ENCODE measurements at places on chromosomes 6 and 20. TPM values are rescaled to one million over a fixed set of nuclear protein-coding genes. Genes with fewer than 3 reads are reported as not detected.

DNA sequence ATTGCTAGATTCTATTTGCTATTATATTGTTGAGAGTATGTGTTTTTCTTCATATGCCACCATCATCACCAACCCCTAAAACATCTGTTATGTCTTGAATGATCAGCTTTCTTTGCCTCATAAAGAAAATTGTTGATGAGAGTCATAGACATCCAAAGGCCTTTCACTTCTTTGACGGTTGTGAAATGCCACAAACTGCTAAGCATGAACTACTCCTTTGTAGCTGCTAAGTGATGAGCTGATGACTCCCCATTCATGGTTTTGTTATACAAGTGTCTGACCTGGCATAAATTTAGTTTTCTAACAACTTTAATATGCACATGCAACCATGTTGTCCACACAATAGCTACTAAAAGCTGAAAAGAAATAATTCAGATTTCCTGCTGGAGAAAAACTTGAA, 684 bp upstream of the MED23 start:
- ATAC-seq, result no peak

- no peak for ATAC-seq
These were observed 265.2 kb downstream of the CENPW start for GRCh38 chr6:126605089-126605488.

DNA sequence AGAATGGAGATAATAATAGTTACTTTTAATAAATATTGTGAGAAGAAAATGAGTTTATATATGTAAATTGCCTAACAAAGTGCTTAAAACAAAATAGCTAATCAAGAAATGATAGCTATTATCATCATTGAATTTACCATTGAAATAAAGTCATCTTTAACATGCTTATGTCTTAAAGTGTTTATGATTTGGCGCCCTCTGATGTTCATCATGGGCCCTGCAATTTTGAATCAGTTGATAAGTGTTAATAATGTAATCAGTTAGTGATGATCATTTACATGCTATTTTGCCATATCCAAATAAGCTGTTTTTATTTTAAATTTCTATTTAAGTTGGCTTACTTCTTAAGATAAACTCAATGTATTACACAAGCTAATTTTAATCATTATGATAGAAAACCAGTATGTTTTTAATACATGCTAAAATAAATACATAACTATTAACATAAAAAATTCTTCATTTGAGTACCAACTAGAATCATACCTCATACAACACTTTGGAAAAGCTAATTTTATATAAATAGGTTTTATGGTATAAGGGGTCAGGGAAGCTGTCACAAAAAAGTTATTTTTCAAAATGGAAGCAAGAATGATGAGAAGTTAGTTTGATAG, 39.2 kb upstream of the TPD52L1 start:
- no peak for ATAC-seq

GRCh38 chr6:27556406-27556805, 83.5 kb upstream of the ZNF184 start:
- ATAC-seq, result no peak

DNA sequence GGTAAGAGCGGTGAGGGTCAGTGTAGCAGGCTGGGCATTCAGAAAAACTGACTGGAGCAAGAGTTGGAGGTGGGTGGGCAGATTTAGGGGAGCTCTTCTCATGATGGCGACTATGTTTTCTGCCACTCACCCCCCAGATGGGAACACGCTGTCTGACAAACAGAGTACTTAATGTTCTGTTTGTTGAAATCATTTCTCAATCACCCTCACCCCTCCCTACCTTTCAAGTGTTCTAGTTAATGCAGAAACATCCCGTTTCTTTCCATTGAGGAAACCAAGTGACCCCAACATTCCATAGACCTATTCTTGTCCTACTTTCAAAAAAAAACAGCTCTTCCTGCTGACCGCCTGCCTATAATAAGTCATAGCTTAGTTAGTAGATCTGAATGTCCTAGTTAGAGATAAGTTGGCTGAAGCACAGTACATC, 132.5 kb upstream of the NEDD9 start:
- no peak for ATAC-seq

- peak; percentile 18 for ATAC-seq
These were observed 916 bp downstream of the SOX18 start for GRCh38 chr20:64048402-64049044.

DNA sequence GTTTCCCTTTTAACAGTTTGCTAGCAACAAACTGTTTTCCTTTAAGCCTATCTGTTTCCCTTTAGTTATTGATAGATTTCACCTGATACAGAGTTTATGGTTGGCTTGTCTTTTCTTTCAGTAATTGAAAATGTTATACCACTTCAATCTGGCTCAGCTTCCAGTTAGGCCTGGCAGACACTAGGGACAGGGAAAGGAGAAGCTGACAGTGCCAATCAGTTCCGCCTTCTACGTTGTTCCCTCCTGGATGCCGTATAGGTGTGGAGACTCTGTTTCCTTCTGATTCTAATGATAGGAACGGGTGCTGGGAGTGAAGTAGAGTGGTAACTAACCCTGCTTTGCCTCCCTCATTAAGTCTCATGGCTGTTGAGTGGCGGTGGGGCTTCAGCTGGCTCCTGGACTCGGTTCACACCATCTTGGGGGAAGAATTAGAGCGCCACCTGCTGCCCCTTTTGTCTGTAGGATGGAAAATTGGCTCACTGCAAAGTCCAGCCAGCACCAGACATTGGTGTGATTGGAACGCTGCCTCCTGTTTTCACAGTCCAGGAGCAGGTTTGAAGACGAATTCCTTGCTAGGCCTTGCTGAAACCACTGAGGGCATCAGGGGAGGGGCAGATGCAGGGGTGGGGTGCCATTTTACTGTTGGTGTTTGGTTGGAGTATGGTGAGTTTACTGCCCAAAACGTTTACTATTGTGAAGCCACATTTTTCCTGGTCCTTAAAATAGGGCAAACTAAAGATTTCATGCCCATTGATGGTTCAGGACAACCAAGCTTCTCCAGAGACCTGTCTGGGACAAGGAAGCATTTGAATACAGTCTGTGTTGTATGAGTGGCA, 1729.5 kb downstream of the GRIK2 start:
- peak; percentile 32 for ATAC-seq

DNA sequence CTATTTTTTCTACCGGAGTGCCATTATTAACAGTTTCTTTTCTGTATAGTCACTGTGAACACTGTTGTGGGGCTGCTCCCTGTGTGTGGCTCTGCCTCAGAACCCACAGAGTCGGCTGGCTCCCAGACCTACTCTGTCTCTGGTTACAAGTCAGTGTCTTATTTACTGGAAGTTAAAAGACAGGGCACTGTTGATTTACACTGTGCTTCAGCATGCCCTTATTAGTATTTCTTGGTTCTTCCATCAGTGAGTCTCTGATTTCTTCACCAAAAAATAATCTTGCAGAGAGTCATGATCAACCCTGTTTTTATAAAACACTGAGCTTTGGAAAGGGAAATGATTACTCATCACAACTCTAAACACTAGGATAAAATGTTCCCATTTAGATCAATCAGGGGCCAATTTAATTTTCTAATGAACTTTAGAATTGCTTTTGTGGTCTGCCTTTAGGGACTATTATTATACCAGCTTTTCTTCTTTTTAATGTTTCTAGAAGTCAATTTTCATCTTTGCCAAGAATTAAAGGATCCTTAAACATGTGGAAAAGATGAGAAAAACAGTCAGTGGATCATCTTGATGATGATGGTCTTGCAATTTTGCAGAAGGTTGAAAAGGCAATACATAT, 92.6 kb downstream of the UTRN start:
- no peak for ATAC-seq

GRCh38 chr6:128174724-128175123, 273.9 kb upstream of the THEMIS start:
- ATAC-seq, result no peak

DNA sequence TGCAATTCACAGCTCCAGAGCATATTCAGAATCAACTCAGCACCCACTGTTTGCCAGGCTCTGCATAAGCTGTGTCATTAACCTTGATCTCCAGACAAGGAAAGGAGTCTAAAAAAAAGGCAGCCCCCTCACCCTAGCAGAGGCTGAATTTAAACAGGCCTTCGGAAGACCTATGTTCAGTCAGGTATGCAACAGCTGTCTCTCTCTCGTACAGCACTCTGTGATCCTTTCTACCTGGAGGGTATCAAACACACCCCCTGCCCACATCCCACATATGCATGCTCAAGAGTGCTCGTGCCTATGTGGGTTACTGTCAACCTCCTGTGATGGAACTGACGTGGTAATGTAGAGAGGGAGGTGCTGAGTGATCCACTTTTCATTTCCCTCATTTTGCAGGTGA, 8.5 kb downstream of the PLAGL2 start:
- ATAC-seq, result no peak

DNA sequence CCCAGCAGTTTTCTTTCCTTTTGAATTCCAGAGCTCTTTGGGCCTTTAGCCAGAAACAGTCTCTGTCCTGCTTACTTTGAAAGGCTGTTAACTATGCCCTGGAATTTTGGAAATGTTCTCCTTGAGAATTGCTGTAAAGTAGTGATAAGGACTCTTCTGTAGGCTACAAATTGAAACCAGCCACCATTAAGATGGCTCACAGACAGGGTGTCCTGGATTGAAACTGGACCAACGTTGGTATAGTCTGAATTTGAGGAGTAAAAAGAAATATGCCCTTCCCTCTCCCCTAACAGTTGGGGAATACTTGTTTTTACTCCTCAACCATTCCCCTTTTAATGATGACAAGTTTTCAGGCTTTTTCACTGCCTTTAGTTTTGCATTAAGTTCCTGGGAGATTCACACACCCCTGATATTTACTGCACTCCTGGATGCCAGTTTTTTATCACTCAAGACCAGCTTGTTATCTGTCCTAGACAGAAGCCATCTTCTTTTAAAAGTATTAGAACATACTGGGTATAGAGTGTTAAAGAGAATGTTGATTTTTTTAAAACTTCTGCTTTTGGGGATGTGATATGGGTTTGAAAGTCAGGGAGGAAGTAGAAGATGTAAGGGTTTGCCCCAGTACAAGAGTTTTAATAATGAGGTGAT, 21.9 kb downstream of the TOP1 start:
- no peak for ATAC-seq

GRCh38 chr6:144566868-144567615, 281.9 kb downstream of the UTRN start:
- no peak for ATAC-seq

DNA sequence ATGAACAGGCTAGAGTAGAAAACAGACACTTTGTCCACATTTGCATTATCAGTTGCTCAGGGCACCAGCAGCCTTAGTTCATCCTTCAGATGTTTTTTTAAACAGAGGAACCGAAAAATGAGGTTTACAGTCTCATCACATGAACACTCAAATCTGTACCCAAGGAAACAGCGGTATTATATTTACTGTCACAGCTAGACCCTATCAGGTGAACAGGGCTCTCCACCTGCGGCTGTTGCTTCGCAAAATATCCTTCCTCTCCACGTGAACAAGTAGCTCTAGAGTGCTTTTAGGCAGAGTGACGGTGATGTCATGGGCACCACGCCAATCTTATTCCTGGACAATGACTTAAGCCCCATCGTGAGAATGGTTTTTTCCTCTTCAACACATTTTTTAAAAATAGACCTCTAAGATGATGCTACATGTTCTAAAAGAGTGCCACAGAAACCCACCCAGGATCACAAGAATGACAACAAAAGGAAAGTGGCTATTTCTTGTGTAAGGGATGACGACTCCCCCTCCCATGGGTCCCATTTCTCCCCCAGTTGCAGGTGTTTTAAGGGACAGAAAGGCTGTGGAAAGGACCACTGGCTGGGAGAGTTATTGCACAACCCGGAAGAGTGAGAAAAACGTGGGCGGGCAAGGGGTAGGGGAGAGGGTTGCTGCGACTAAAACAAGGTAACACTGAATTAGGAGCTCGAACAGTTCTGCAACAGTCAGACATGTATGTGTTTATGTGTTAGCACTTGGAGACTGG, 77.7 kb downstream of the EFHC1 start:
- no peak for ATAC-seq

DNA sequence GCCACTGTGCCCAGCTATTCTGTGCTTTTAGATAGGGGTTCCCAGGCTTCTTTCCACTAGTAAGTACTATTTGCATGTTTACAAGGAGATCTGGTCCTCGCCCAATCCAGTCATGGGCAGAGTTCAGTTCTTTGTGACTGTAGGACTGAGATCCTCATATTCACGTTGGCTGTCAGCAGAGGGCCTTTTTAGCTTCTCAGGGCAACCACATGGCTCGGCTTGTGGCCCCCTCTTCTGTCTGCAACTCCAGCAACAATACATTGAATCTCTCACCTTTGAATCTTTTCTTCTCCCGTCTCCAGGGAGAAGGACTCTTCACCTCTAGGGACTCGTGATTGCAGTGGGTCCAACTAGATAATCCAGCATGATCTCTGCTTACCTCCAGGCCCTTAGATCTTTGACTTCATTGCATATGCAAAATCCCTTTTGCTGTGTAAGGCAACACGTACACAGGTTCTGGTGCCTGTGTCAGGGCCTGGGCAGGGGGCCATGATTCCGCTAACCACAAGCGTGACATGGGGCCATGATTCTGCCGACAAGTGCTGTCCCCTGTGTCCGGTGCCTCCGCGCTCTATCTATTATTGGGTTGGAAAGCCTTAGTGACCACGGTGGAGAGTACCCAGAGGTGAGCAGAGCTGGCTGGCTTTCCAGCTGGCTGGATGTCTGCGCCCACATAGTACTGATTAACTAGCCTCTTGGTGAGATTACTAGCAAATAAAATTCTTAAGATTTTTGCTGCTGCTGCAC, 5.1 kb downstream of the CCR6 start:
- no peak for ATAC-seq

DNA sequence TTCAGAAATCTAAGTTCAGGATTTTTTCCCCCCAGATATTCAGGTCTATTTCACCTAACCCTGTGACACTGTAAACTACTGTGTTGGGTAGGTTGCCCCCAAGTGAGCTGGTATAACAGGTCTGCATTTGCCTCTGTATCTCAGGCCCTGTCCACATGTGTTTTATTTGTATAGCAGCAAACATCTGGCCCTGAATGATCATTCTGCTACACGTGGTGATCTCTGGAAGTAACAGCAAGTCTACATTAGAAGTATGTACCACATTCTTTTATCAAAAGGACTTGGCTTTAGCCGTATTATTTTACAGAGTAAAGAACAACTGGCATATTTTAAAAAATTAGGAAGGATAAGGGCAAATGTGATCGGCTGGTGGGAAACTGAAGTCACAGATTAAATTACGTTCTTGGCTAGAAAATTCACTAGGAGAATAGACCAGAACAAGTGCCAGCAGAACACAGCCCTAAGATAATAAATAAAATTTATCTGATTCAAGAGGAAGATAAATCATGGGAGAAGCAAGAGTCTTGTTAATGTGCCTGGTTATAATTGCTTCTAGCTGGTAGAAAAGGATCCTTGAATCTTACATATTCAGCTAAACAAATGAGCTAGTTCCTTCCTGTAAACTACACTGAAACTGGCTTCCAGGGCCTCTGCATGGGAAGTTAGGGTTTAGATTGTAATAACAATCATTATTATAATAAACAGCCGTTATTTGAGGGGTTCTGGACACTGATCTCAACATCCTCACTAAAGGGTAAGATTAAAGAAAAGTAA, 192.1 kb downstream of the SAMD5 start:
- no peak for ATAC-seq

GRCh38 chr6:147194652-147195411, 9.4 kb upstream of the STXBP5 start:
- ATAC-seq, result peak; percentile 85

Gene OTOR
- not detected for total RNA-seq

Gene UST
- 7.2 TPM for total RNA-seq

Gene FAM110A
- 4.0 TPM for total RNA-seq

Gene OR12D3
- total RNA-seq, result 0.14 TPM

Gene SAMD5
- 6.5 TPM for total RNA-seq

Gene PTPRT
- 1.0 TPM for total RNA-seq

All from motor neuron (in vitro differentiated cells).